Stimulated activated CD4-positive, alpha-beta T cell treated with anti-CD3 and anti-CD28 coated beads, TNF-alpha, amount 100 ng/mL, for 4 hours (primary cell): ENCODE measurements at places on chromosomes 7 and 10.

GRCh38 chr10:478471-479245 is 210.8 kb downstream of the DIP2C start:
- DNase-seq: no peak

GRCh38 chr10:100997360-100998182 is 2.0 kb upstream of the LZTS2 start:
- DNase-seq: peak; percentile 50

GRCh38 chr10:110357252-110357780 is 52.6 kb upstream of the SMNDC1 start:
- DNase-seq: peak; percentile 63

GRCh38 chr7:114190387-114190786 is 224.2 kb upstream of the FOXP2 start:
- DNase-seq: no peak

GRCh38 chr7:97022491-97023306 is 1.9 kb downstream of the DLX5 start:
- no peak for DNase-seq
